ENCODE measurements at places on chromosomes 3 and 15.
A peak's percentile ranks its signal among the peaks of the same experiment; 100 is the strongest.

- no peak for DNase-seq
Measured at GRCh38 chr3:33918126-33918756, 119.8 kb downstream of the PDCD6IP start.

DNA sequence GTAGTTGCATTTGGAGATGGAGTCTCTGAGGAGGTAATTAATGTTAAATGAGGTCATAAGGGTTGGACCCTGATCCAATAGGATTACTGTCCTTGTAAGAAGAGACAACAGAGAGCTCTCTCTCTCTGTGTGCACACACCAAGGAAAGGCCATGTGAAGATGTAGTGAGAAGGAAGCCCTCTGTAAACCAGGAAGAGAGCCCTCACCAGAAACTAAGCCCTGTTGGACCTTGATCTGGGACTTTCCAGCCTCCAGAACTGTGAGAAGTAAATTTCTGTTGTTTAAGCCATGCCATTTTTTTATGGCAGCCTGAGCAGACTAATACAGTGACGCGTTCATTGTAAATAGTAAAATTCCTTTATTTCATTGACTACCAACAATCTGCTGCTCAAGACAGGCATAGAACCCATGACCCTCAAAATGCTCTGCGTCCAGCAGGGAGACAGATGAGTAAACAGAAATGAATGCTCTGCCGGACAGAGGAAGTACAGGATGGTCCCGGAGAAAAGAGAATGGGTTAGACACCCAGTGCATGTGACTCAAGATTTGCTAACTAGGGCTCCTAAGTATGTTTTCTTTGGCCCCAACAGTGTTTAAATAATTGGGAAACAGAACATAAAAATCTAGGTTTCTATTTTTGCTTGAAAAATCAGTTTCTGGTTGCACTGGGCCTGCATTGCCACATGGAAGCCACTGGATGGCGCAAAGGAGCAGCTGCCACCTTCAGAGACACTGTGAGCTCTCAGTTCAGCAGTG, 37.9 kb upstream of the TNFAIP8L3 start:
- DNase-seq = no peak

DNA sequence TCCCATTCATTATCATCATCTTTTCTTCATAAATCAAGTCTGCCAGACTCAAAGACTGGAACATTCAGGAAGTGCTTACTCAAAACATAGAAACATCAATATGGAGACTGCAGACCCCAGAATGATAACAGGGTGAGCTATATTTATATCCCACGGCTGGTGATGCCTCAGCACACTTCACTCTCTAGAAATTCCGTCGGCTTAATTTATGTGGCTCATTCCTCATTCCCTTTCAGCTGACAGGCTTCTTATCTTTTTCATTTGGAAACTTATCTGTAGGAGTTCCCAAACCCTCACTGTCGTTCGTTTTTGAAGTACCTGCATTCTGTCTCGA, 45.5 kb downstream of the RFTN1 start:
- DNase-seq = no peak

DNA sequence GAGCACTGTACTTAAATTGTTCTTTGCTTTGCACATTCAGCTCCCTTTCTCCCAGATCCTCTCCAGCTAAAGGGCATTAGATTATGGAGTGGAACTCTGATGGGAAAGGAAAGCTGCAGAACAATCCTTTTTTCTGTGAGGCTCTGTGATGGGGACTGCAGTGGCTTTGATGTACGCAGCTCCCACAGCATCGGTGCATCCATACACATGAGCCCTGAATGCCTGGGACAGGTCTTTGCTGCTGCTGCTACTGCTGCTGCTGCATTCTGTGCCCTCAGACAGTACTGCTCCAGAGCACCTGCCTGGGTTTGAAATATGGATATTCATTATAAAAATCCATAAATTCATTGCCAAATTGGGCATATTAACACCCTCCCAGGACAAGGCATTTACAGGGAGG, 164.4 kb downstream of the WDR76 start:
- no peak for DNase-seq

- no peak for DNase-seq
Measured at GRCh38 chr3:5078151-5078550, 43.9 kb upstream of the ARL8B start.

GRCh38 chr15:90561344-90562244, 31.9 kb downstream of the CRTC3 start:
- DNase-seq = peak; percentile 24

- no peak for DNase-seq
Measured at GRCh38 chr3:151093905-151094304, 8.4 kb downstream of the MED12L start.

GRCh38 chr3:160129459-160130061, 95.7 kb upstream of the C3orf80 start:
- no peak for DNase-seq

- DNase-seq = no peak
Measured at GRCh38 chr3:129552287-129553050, 9.5 kb downstream of the H1-8 start.

DNA sequence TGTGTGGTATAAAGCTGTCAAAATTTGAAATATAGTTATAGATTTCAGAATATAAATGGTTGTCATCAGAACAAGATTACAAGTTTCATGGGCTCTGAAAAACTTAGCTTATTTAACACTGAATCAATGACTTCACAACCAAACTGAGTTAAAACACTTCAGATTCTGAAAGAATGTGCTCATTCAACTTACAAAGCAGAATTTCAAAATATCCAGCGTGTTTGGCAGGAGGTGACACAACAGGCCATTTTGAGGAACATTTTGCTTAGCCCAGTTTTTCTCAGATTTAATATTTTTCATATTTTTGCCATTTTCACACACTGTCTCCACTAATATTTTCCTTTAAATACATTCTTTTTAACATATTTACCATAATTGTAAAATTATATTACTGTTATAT, 781.1 kb downstream of the TUSC7 start:
- no peak for DNase-seq

DNA sequence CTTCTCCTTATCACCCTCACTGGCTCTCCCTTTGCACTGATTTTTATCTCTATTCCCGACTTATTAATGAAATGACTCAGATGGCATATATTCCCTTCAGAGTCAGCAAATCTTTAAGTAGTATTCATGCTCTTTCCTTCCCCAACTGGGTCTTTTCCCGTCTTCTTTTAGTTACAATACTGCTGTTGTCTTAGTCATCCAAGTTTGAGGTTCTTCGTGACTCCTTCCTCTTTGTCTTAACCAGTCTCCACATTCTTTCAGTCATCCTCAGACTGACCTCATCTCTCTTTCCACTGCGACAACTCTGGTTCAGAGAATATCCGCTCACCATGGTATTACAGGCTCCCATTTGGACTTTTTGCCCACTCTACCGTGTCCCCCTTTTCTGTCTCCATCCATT, 12.4 kb downstream of the WDR5B start:
- no peak for DNase-seq

DNA sequence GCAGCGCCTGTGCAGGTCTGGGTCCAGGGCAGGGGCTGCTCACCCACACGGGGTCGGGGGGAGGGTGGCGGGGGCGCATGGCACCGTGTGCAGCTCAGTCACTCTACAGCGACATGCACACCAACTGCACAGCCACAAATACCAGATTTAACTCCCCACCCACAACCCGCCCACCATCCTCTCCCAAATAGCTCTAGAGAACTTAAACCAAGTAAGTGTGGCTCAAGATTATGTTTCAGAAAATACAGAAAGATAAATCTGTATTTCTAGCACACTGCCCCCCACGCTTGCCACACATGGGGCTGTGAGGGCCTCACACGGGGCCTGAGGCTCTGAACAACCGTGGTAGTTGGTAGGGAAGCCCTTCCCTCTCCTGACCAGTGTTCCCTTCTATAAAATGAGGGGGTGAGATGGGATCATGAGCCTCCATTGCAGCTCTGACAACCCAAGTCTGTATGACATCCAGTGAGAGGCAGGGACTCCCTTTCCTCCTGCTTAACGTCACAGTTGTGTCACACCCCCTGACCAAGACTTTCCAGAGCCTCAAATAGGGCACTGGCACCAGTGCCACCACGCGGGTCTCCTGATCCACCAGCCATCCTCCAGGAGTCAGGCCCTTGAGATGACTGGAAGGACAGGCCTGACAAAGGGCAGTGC, 23.1 kb downstream of the POC1A start:
- no peak for DNase-seq

GRCh38 chr3:196314597-196314996, 3.4 kb downstream of the DYNLT2B start:
- no peak for DNase-seq

DNA sequence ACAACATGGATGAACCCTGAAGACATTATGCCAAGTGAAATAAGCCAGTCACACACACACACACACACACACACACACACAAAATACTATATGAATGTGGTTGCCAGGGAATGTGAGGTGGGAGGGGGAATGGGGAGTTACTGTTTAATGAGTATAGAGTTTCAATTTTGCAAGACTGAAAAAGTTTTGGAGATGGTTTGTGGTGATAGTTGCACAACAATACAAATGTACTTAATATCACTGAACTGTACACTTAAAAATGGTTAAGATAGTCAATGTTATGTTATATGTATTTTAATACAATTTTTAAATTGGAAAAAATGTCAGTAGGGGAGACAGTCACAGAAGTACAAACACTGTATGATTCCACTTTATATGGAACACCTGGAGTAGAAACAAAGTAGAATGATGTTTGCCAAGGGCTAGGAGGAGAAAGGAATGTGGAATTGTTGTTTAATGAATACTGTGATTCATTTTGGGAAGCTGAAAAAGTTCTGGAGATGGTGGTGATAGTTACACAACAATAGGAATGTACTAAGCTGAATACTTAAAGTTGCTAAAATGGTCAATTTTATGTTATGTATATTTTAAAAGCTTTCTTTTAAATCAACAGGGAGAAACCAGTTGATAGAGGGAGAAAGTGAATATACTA, 76.6 kb downstream of the RPL39L start:
- no peak for DNase-seq

- DNase-seq = no peak
Measured at GRCh38 chr15:41043276-41043951, 72.7 kb downstream of the INO80 start.

- DNase-seq = no peak
Measured at GRCh38 chr3:55870594-55870993, 383.5 kb upstream of the WNT5A start.

DNA sequence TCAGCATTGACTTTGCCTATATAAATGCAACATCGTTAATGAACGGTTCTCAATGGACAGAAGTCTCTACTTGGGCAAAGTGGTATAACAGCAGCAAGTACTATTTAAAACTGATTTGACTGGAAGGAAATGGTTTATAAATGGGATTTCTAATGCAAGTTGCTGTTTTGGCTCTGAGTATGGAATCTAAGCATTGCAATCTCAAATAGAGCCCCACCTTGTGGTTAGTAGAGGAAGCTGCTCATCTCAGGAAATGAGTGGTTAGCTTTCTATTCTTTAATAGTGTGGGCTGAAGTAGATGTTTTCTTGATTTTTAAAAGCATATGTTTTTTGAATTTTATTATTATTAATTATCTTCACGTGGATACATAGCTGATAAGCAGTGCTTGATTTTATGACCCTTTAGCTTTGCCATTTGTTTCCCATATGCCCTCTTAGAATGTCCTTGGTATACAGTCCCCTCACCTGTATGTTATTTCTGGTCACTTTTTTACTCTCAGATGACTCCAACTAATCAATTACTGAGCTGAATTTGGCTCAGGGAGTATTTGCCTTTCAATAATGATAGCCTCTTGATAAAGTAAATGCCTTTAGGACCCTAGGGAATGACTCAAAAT, 67.1 kb downstream of the OXSM start:
- no peak for DNase-seq

- no peak for DNase-seq
Measured at GRCh38 chr15:48091522-48091921, 29.3 kb upstream of the SLC24A5 start.

DNA sequence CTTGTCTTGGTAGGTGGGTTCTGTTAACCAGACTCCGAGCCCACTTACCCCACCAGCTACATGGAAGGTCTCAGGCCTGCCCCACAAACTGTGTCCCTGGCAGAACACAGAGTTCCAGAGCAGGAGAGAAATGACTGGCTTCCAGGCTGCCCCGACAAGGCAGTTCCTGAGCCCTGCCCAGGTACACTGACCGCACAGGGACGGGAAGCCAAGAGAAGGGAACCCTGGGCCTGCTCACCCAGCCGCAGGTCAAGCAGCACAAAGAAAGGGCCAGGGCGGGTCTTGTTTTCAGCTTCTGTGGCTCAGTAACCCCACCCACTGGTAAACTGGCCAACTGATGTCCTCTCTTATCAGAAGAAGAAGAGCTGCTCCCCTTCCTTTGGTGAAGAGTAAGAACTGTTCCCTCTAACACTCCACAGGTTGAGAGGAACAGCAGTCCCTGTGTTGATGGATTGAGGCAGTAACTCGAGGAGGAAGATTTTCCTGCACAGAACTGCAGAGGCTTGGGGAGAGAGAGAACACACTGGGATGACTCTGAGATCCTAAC, 68.4 kb downstream of the CRTC3 start:
- no peak for DNase-seq

- DNase-seq = no peak
Measured at GRCh38 chr15:69298697-69299441, at the start of gene PAQR5. Gene PAQR5, plus strand, starts transcription at chr15:69298912. Its CDS starts 61,169 bp downstream, at chr15:69360081.

- no peak for DNase-seq
Measured at GRCh38 chr3:8282541-8283165, 219.0 kb upstream of the LMCD1 start.

DNA sequence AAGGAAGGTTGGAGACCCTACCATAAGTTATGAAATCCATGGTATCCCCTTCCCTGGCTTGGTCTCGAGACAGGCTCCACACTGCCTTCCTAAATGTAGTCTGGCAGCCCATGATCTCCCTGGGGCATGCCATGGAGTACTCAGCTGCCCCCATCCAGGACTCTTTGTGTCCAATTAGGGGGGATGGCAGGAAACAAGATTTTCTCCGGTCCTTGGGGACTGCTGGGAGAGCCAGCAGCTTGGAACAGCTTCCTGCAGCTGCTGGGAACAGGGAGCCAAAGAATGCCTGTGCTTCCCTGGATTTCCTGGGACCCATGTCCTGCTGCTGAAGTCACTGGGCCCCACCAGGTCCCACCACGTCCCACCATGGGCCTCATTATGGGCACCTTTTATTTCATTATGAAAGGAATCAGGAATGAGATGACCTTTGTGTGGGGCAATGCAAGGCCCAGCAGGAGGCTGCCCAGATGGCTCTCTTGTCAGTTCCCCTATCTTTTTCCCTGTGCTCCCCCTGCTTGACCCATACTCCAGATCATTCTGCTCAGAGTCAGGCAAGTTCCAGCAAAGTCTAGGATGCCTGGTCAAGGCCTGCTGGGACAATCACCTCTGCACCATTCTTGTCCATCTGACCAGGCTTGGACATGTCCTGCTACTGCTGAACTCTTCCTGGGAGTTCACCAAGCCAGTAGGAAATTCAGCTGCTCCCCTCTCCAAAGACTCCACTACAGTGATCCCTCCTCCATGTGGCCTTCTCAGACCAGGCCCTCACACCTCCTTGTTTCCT, 15.0 kb upstream of the DAG1 start:
- DNase-seq = no peak

Measured in T-cell (primary cell).